T-helper 22 cell (primary cell): ENCODE measurements at places on chromosomes 4 and X.
A peak's percentile ranks its signal among the peaks of the same experiment; 100 is the strongest.

DNA sequence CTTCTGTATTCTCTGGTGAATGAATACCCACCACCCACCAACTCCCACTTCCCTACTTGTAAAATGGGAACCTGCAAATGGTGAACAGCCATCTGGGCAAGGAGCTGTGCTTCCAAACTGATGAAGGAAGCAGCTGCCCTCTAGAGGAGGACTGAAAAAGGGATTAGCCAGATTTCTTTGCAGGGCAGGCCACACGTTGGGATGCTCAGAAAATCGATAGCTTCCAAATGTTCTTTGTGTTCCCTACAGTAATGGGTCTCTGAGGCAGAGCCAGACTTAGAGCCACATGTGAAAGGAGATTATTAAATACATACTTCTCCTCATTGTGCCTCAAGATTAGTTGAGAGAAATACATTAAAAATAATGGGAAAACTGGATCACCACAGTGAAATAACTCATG, 39.3 kb upstream of the LPAR4 start:
- DNase-seq: no peak

DNA sequence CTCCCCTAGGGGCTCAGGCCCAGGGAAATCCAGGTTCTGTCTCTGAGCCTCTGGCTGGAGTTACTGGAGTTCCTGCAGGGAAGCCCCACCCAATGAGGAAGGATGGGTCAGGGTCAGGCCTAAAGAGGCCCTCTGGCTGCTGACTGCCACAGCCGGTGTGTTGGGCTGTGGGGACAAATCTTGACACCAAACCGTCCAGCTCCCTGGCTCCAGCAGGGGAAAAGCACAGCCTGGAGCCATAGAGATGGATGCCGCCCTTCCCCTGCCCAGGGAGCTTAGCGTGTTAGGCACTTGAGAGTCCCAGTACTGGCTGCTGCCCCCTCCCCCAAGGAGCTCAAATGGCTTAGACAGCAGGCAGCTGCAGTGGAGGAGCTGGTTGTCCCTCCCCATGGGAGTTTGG, 321.3 kb upstream of the LCORL start:
- DNase-seq: no peak

GRCh38 chr4:83083925-83084475, 30.5 kb downstream of the PLAC8 start:
- peak; percentile 38 for DNase-seq

GRCh38 chrX:31333165-31333831, 261.5 kb upstream of the FTHL17 start:
- DNase-seq: no peak
